CD14-positive monocyte (primary cell): ENCODE measurements at places on chromosomes 16 and 17.
A peak's percentile ranks its signal among the peaks of the same experiment; 100 is the strongest.

DNA sequence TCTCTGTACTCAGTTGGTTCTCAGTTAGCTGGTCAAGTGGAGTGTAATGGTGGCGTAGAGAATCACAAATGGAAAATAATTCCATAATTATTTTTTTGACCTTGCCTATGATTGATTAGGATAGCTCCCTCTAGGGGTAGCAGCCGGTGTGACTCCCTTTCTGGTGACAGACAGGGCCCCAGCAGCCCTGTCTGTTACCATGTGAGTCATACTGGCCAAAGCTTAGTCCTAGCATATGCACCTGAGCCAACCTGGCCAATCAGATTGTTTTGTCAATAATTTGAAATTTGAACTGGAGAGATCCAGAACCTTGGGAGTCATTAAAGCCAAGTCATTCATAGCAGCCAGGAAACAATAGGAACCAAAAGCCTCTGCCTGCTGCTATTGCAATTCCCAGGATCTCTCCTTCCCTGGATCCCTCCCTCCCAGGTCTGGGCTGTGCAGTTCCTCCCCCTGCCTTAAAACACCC lies 5.6 kb downstream of the PNPO start:
- DNase-seq: peak; percentile 77

DNA sequence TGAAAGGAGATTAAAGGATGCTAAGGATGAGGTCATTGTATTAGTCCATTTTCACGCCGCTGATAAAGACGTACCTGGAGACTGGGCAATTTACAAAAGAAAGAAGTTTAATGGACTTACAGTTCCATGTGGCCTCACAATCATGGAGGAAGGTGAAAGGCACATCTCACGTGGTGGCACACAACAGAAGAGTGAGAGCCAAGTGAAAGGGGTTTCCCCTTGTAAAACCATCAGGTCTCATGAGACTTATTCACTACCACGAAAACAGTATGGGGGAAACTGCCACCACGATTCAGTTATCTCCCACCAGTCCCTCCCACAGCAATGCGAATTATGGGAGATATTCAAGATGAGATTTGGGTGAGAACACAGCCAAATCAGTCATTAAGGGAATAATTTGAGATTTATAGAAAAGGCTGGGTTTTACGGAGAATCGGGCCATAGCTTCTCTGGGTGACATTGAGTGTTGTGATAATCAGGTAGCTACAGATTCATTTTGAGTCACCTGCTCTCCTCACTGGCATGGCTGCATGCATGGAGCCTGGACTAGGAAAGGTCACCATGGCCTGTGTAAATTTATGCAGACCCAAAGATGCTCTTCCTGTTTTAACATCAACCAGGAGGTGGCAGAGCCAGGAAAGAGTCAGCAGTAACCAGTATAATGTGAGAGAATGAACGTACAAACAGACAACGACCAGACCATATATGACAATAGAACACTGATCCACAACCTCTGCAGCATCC lies 40.5 kb upstream of the DYNLRB2 start:
- no peak for DNase-seq

DNA sequence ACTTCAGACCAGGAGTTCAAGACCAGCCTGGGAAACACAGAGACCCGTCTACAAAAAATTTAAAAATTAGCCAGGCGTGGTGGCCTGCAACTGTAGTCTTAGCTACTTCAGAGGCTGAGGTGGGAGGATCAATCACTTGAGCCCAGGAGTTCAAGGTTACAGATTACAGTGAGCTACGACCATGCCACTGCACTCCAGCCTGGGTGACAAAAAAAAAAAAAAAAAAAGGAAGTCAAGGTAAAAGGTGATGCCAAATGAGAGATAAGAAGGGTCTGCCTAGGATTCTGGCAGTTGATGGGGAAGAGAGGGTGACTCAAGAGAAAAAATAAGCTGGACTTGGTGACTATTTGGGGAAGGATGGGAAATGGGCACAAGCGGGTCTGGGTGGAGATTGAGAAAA lies 32.5 kb downstream of the MYO18A start:
- DNase-seq: no peak

- no peak for DNase-seq
Observed at GRCh38 chr16:30760577-30761426, 1.1 kb downstream of the CFAP119 start.

DNA sequence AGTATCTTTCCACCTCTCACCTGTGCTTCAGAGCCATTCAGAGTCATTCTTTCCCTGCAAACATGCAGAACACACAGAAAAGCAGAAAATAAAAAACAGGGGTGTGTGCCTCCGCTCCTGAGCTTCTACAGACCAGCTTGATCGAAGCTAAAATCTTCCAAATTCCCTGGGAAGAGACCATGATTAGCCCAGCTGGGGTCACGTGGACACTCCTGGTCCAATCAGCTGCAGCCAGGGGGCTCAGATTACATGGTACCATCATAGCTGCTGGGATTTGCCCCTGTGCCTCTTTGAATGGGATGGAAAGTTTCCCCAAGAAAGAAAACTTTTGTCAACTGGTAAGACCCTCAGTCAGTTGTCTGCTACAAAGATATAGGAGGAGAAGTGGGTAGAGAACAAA lies 159.9 kb downstream of the TMEM114 start:
- DNase-seq: no peak

- DNase-seq: no peak
Observed at GRCh38 chr16:87442581-87442966, 50.2 kb downstream of the ZCCHC14 start.

DNA sequence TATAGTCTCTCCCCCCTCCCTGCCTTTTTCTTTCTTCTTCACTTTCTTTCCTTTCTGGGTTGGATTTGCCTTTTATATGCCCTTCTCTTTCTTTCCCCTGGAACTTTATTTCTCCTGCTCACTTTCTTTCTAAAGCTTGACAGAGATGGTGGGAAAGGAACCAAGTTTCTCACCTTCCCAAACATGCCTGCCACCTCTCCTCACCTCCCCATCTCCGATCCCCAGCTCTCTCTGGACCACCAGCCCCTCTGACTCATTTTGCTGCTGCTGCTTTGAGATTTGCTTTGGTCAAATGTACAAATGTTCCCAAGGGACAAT lies 6.7 kb upstream of the LHX1 start:
- DNase-seq: no peak

DNA sequence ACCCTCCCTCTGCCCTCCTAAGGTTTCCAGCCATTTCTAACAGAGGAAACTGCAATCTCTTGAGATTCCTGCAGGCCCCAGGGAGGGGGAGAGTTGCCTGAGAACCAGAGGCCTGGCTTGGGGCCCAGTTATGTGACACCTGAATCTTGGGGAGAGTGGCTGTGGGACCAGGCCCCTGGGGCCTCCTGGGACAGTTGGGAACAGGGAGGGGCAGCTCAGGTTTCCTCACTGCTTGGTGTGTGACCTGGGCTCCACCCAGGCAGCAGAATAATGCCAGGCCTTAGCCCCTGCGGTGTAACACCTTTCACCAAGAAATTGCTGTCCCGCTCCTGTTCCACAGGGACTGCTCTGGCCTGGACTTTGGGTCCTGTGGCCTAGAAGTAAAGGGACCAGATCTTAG lies 44.3 kb upstream of the CRHR1 start:
- DNase-seq: no peak

DNA sequence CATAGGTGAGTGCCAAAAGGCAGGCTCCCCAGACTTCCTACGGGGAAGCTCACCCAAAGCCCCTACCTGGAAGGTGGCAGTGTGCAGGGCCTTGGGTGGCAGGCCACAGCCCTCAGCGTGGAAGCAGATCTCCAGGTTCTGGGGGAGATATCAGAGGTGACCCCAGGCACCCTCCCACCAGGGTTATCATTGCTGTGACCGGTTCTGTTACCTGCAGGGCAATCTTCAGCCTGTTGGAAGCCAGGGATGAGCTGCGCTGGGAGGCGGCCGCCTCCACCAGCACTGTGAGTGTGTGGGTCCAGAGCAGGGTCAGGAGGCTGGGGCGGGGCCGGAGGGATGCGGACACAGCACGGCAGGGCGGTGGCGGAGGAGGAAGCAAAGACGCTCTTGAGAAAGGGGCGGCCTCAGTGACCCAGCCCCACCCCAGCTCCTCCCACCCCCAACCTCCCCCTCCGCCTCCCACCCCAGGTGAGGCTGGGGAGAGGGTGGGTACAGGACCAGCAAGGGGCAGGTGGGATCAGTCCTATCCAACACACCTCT lies 13.1 kb downstream of the UNC13D start:
- DNase-seq: no peak

GRCh38 chr16:8967132-8967821 lies 3.6 kb upstream of the USP7 start:
- DNase-seq: peak; percentile 71

- DNase-seq: no peak
Observed at GRCh38 chr16:87376660-87377059, 6.9 kb downstream of the FBXO31 start.

DNA sequence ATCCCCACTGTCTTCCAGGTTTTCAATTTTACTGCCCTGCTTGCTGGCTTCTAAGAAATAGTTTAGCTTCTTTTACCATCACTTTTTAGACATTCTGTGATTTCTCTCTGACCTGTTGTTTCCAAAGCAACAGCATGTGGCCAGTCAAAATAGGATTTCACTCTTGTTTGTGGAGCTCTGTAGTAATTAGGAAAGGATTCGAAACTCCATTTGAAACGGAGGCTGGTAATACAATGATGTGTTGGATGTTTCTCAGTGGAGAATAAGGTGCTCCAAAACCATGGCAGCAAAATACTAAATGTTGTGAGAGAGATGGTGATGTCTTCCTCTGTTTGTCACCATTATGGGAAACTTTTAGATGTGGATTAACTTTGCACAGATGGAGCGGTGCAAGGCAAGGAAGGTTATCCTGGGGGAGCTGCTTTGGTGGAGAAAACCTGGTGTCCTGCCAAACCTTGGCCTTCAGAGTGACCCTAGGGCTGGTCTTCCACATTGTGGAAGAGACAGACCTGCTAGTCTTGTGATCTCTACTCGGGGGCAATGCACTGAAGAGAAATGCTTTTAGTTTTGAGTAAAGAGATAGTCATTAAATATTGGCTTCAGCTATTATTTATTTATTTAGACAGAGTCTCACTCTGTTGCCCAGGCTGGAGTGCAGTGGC lies 79.4 kb downstream of the PRKCA start:
- DNase-seq: no peak

GRCh38 chr17:78946631-78947030 lies 21.4 kb upstream of the TIMP2 start:
- DNase-seq: no peak
